ENCODE measurements at places on chromosomes 12 and 14.

DNA sequence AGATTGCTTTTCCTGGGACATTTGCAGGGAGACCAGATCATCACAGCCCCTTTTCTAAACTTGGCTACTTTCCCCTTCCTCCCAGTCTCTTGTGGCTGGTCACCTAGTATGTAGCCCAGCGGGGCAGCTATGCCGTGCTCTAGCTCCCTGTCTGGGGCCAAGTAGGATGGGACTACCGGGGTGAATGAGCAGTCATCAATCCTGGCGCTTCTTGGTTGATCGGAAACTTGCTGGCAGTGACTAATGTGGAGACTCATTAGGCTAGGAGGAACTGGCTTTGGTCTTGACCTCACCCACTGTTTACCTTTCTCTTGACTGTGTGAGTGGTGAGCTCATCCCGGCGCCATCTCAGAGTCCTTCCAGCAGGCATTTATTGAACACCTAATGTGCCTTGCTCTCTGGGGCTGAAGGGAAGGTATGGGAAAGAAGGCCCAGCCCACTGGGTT lies 15.9 kb downstream of the PLEKHG3 start:
- no peak for DNase-seq

GRCh38 chr12:121789233-121789781 lies 4.2 kb downstream of the RHOF start:
- no peak for DNase-seq

DNA sequence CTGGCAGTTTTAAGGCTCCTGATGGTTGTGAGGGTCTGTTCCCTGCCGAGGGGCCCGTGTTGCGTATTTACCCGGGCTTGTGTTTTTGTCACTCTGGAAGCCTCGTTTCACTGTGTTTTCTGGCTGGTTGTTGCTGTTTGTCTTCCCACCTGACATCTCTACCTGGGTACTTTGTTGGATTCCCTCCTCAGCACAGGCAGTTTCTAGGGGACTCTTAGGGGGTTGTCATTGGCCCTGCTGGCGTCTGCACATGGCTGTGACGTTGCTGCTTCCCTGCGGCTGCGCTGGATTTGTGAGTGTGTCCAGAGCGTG lies 6.4 kb downstream of the FBRSL1 start:
- DNase-seq, result no peak

DNA sequence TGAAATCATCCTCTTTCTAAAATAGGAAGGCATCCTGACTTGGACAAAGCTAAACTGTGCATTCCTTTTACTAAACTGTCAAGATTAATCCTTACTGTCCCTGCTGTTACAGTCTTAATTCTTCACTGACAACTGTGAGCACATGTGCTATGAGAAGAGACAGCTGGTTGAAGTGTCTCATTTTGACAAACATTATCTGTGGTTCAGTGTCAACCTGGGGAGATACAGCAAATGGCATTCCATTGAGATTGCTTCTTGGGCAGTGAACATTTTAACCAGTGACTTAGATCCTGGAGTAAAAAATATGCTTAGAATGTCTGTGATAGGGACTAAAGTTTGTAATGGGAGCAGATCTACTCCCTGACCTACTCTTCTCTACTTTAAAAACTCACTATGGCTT lies 552.6 kb upstream of the ATP2B1 start:
- DNase-seq, result no peak

DNA sequence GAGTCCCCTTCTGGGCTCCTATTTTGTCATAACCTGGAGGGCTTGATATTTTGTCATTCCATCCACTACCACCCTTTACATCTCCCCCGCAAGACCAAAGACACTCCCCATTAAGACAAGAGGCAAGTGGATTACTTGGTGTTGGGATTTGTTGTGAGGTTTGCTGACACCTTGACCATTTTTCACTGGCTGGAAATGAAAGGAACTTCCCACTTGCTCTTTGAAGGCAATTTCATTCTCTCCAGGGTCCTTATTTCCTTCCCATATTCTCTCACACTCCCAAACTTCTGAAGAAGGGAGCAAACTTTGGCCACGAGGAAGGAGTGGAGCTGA lies 14.9 kb downstream of the AGAP2 start:
- no peak for DNase-seq

DNA sequence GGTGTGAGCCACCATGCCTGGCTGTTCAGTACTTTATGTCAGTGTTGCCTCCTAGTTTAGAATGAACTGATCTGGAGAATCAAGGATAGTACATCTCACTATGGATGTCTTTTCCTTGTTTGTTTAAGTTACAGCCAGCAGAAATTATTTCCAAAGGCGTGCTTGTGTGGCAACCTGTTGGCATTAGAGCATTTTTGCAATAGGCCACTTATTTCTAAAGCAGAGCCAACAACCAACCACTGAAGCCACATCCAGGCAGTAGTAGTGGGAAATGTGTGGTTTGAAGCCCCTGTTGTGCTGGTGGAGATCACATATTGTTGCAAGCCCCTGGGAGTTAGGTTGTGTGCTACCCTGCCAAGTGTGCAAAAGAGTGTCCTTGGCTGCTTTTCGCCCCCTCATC lies 3.7 kb downstream of the ANO6 start:
- no peak for DNase-seq

- no peak for DNase-seq
Observed at GRCh38 chr12:112527501-112527900, 108.8 kb downstream of the PTPN11 start.

- no peak for DNase-seq
Observed at GRCh38 chr12:54306925-54307741, 6.3 kb upstream of the NFE2 start.

- no peak for DNase-seq
Observed at GRCh38 chr12:53579545-53579955, 46.6 kb downstream of the ATF7 start.

- no peak for DNase-seq
Observed at GRCh38 chr14:98278800-98279199, 993.2 kb downstream of the BCL11B start.

GRCh38 chr14:67446371-67447032 lies 34.5 kb upstream of the PLEK2 start:
- no peak for DNase-seq

DNA sequence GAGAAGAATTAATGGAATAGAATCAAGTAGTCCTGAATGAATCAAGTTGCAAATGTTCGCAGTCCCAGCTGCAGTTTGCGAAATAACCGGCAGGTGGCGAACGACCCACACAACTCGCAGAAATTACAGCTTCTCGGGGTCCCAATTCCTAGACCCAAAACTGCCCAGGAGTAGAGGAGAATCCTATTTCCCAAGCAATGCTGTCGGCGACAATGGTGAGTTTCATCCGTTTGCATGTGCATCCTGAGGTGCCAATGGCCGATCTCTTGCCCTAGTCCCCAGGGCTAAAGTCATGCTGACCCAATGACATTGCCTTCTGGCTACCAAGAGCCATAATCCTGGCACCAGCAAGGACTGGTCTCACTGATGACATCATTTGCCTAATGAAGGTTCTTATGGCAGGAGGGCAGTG lies 8.5 kb upstream of the ASCL1 start:
- no peak for DNase-seq

GRCh38 chr14:52189325-52189724 lies 78.2 kb upstream of the PTGDR start:
- no peak for DNase-seq
